Activated CD8-positive, alpha-beta memory T cell treated with anti-CD3 and anti-CD28 coated beads for 36 hours (primary cell): ENCODE measurements at places on chromosomes 2 and 18. TPM values are rescaled to one million over a fixed set of nuclear protein-coding genes. Genes with fewer than 3 reads are reported as not detected.

The OSR1 gene
- total RNA-seq: not detected

The GLI2 gene
- not detected for total RNA-seq

The LOXHD1 gene
- total RNA-seq: not detected

The ZBTB7C gene
- 0.06 TPM for total RNA-seq

The TWIST2 gene
- not detected for total RNA-seq

The STAM2 gene
- 15.8 TPM for total RNA-seq

The ANKRD30B gene
- not detected for total RNA-seq
